ENCODE measurements at places on chromosomes 1 and 21.

DNA sequence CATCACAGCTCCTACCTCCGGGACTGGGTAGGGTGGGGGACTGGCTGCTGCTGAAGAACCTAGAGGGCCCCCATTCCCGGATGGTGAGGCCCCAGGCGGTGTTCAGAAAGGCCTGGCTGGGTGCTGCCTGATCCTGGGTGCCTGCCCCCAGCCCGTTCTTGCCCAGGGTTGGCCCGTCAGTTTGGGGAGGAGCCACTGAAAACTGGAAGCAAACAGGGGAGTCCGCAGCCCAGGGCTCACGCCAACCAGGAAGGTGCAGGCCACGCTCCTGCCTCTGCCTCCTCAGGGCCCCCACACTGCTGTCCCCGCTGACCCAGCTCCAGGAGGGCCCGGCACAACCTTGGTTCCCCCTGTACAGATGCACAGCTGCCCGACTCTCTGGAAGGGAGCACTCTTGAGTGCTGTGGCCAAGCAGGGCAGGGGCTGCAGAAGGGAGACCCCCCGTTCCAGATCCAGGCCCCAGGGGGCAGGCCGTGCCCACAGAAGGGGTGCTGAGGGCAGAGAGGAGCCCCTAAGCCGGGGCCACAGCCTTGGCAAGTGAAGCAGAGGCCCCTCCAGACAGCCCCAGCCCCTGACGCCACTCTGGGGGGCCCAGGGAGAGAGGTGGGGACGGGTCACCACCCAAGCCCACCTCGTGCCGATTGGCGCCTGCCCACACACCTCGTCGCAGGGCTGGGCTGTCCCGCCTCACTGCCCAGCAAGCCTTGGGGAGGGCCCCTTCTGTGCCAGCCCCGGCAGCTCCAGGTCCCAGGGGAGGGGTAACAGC, 5.5 kb downstream of the C1QTNF12 start:
- no peak for DNase-seq

- no peak for DNase-seq
These were observed 49.1 kb downstream of the HHAT start for GRCh38 chr1:210377731-210378333.

DNA sequence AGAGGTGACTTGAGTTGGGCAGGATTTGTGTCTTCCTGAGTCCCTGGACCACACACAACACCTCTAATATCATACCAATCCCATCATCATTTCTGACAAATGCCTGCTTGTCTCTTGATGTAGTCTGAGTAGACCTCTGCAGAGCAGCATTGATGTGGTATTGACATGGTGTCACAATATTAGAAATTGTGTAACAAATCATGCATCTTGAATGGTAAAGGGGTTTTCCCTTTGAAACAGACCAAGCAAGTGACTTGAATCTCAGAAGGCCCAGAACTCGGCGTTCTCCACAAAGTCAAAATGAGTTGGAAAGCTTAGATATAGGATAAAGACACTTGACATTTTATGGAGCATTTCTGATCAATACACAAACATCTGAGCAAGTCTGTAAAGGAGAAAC, 72.7 kb upstream of the KIRREL1 start:
- DNase-seq: no peak

GRCh38 chr1:35451125-35451528, 106.1 kb downstream of the KIAA0319L start:
- peak; percentile 23 for DNase-seq

DNA sequence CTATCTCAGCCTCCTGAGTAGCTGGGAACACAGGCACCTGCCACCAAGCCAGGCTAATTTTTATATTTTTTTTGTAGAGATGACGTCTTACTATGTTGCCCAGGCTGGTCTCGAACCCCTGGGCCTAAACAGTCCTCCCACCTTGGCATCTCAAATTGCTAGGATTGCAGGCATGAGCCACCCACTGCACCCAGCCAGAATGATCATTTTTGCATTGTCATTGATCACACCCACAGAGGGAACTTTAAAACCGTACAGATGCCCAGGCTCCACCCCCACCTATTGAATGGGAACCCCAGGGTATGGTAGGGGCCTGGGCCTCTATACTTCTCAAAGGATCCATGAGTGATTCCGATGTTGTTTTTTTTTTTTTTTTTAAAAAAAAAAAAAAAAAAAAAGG, 36.7 kb downstream of the ETNK2 start:
- DNase-seq: no peak

All from amniotic stem cell (primary cell).